Fibroblast of skin of right quadriceps (primary cell): ENCODE measurements at places on chromosomes 16 and 17.

GRCh38 chr16:81204798-81205680 is 33.5 kb upstream of the BCO1 start:
- DNase-seq: peak; percentile 44

- no peak for DNase-seq
Observed at GRCh38 chr17:66791347-66791746, 43.6 kb upstream of the CACNG5 start.

DNA sequence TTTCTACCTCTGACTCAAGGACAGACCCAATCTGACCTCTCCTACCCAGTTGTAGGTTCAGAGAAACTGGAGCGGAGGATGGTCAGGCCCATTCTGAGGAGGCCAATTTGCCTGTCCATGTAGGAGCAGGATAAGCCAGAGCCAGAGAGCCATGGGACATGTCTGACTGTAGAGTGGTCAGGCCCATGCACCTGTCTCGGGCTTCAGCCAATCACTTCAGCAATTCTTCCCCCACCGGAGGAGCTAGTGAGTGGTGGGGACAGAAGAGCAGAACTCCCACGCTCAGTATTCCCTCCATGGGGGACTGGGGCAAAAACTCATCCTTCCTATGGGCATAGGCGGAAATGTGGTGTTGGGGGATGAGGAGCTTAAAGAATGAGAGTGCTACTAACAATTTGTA is 14.3 kb downstream of the DCAF7 start:
- DNase-seq: no peak

DNA sequence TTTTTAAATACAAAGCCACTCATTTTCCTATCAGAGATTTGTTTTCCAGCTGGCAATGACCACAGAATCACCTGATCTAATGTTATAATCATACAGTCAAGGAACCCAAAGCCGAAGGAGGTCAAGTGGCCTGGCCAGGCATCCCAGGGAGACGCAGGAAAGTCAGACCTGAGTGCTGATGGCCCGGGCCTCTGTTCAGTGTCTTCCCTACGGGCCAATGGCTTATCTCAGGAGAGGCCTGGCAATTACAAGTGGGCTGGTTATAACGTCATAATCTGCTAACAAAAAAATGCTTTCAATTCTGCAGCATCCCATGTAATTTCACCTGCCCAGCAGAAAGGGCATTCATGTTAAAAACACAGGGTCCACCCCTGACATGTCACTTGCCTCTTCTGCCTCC is 43.5 kb downstream of the ARHGAP17 start:
- DNase-seq: no peak

DNA sequence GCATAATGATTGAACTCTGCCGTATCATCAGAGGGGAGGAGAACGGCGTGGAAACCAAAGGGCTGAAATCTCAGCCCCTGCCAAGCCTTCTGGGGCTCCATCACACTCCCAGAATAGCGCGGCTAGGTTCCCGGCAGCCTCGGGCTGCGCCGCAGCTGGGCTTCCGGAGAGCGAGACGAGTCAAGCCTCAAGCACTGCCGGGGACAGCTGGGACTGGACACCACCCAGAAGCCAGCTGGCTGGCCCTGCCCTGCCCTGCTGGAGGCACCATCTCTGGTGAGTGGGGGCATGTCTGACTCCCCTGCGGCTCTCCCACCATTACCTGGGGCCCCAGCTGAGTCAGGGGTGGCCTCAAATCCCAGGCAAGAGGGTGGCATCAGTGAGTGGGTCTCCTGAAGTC is 7.2 kb upstream of the GPRC5C start:
- no peak for DNase-seq

- DNase-seq: peak; percentile 44
Observed at GRCh38 chr16:74309789-74310781, 13.5 kb downstream of the PSMD7 start.

DNA sequence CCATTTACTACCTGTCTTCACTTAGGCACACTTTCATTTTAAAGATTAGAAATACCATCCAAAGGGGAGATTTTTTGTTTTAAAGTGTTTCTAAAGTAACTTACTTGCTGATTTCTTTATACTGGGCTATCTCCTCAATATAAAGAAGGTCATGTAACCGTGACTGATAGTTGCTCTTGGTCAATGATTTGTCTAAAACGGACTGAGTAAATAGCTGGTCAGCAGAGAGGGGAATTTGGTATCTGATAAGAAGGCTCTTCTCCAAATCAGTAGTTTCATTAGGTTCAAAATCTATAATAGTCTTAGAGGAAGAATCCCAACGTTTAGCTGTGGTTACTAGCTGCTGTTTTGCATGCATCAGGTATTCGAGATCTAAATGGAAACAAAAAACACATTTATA is 66.4 kb downstream of the HELZ start:
- no peak for DNase-seq

DNA sequence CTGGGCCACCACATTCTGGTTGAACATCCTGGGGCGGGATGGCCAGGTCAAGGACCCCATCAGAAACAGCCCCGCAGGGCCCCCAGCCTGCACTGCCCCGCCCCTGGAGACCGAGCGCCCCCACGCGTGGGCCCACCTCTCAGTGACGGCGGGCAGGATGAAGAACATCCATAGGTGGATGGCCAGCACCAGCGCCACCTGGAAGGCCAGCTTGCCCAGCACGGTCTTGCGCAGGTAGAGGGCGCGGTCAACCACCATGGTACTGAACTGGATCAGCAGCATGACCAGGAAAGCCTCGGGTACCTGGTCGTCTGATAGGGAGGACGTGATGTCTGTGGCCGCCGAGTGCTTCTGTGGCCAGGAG is 13.6 kb downstream of the CTU2 start:
- no peak for DNase-seq

GRCh38 chr17:43755389-43755875 is 3.2 kb downstream of the SOST start:
- DNase-seq: no peak

- DNase-seq: peak; percentile 18
Observed at GRCh38 chr16:64013856-64014255, 1108.0 kb downstream of the CDH11 start.

GRCh38 chr17:56603486-56604238 is 10.2 kb downstream of the NOG start:
- DNase-seq: no peak

GRCh38 chr16:22648941-22649340 is 138.2 kb downstream of the NPIPB5 start:
- no peak for DNase-seq

GRCh38 chr17:18191236-18191667 is 7.6 kb downstream of the ALKBH5 start:
- no peak for DNase-seq

- peak; percentile 24 for DNase-seq
Observed at GRCh38 chr16:58409316-58409973, 17.2 kb downstream of the GINS3 start.

GRCh38 chr16:12120217-12120981 is 143.9 kb downstream of the SNX29 start:
- DNase-seq: peak; percentile 95

DNA sequence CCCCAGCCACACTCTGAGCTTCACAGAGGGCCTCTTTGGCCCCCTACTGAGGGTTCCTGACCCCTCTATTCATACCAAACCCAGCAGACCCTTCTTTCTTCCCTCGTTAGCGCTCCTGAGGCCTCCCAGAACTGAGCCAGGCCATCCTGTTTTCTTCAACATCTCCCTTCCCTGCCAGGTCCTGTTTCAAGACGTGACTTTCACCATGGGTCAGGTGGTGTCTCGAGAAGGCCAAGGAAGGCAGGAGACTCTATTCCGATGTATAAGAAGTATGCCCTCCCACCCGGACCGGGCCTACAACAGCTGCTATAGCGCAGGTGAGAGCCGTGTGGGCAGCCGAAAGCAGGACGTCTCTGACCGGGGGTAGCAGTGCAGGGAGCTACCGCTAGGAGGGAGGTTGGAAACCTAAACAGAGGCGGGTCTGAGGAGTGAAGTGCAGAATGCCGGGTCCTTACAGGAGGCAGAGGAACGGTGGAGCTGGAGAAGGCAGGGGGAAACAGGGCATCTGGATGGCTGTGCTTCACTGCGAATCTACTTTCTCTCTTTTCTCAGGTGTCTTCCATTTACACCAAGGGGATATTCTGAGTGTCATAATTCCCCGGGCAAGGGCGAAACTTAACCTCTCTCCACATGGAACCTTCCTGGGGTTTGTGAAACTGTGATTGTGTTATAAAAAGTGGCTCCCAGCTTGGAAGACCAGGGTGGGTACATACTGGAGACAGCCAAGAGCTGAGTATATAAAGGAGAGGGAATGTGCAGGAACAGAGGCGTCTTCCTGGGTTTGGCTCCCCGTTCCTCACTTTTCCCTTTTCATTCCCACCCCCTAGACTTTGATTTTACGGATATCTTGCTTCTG is 1.3 kb upstream of the SENP3 start:
- DNase-seq: peak; percentile 55

- no peak for DNase-seq
Observed at GRCh38 chr17:14323522-14323981, 22.7 kb downstream of the HS3ST3B1 start.

DNA sequence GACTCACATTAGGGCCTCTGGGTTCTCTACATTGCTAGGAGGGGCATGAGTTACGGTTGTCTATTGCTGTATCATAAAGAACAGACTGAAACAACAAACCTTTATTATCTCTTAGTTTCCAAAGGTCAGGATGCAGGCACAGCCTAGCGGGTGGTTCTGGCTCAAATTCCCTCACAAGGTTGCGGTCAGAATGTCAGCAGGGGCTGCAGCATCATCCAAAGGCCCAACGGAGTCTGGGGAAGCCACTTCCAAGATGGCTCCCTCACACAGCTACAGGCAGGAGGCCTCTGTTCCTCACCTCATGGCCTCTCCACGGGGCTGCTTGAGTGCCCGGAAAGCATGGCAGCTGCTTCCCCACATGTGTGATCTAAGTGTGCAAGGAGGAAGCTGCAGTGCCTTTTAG is 29.6 kb upstream of the ZFPM1 start:
- no peak for DNase-seq

- peak; percentile 46 for DNase-seq
Observed at GRCh38 chr16:66205287-66206231, 160.9 kb upstream of the CDH5 start.

- no peak for DNase-seq
Observed at GRCh38 chr17:7020894-7021664, 1.8 kb upstream of the BCL6B start.

- no peak for DNase-seq
Observed at GRCh38 chr17:49581648-49581998, 6.0 kb downstream of the NXPH3 start.

DNA sequence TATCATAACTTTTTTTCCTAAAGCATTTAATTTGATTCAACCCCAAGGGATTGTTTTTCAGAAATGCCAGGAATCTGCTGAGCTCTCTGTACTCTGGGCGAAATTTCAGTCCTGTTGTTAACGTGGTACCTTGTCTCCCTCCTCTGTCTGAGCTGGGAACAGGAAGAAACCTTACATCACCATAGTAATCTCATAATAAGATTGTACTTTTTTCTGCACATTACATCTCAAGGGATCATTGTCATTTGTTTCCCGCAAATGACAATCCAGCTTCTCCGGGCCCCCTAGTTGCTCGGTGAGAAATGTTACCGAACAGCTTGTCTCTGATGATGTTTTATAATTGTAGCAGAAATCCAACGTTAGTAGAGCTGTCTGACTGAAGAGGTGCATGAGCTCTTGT is 152.7 kb upstream of the ERCC4 start:
- DNase-seq: no peak

DNA sequence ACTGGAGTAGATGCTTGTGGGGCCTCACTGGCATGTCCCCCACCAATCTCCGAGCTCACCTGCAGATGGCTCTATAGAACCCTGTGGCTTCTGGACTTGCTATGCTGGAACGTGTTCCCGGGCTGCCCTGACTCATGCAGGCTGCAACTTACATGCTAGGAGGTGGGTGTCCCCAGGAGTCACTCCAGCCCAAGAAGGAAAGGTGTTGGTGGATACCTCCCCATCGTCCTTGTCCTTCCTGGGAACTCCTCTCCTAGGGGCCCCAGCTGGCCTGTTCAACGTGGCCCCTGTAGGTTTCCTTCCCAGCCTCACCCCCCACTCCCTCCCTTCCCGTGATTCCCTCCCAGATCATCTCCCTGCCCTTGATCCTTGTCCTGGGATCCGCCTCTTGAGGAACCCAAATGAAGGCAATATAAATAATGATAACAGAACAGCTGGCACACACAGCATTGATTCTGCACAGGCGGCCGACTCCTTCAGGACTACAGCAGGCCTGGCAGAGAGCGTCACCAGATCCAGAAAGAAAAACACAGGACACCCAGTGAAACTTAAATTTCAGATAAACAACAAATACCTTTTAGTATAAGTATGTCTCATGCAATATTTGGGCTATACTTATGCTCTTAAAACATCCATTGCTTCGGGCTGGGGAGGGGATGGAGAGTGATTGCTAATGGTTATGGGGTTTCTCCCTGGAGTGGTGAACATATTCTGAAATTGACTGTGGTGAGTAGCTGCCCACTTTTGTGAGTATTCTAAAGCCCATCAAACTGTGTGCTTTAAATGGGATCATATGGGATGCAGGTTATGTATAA is 221.1 kb upstream of the GSE1 start:
- DNase-seq: no peak

GRCh38 chr16:8005096-8005860 is 585.0 kb downstream of the TMEM114 start:
- DNase-seq: no peak

GRCh38 chr17:703081-703875 is 11.4 kb downstream of the VPS53 start:
- DNase-seq: no peak

DNA sequence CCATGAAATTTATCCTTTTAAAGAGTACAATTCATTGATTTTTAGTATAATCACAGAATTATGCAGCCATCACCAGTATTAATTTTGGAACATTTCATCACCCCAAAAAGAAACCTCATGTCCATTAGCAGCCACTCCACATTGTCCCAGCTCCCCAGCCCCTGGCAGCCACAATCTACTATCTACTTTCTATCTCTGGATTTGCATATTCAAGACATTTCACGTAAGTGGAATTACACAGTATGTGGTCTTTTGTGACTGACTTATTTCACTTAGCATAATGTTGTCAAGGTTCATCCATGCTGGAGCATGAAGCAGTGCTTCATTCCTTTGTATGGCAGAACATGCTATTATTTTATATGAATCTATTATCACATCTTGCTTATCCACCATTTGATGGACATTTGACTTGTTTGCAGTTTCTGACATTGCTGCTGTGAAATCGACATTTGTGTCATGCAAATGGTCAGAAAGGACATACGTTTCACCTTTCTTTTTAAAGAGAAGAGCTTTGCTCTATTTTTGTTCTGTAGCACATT is 10.7 kb downstream of the METTL9 start:
- no peak for DNase-seq

DNA sequence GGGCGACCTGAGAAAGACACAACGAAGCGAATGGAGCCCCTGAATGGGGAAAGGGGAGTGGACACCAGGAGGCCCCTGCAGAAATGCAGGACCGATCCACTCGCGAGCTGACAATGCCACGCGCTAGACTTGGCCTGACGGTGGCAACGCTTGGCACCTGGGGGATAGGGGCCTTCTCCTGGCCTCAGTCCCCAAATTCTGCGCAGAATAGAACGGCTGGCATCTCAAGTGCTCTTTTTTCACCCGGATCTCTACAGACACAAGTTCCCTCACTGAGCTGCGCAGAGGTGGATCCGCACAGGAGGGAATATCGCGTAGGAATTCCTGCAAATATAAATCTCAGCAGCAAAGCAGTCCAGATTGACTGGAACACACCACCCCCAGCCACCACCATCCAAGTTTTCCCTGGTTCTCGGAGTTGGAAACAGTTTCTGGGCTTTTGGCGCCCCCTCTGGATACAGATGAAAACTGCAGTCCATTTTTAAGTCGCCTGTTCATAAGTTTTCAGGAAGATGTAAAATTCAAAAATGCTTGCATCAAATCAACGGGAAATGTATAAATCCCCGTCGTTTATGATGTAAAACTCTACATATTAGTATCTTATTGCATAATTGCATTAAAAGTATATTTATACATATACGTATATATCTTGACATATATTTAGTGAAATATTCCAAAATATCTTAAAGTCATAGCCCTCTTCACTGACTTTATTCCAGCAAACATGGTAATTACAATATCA is 2.3 kb upstream of the SOX9 start:
- DNase-seq: peak; percentile 80
